ENCODE measurements at places on chromosomes 12 and 14.

DNA sequence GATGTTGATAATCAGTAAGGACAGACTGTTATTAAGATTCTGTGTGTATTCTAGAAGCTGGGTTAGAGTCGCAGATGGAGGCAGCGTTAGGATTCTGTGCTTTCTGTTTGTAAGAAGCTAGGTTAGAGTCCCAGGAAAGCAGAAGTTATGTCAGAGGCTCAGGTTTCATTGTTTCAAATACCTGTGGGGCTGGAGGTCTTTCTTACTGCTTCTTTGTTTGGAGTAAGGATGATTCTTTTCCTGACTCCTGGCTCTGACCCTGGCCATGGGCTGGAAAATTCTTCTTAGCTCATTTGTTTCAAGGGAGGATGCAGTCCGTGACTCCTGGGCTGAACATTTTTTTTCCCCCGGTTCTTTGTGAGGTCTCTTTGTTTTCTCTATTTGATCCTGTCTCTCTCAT lies 5.2 kb downstream of the MUCL1 start:
- no peak for DNase-seq

DNA sequence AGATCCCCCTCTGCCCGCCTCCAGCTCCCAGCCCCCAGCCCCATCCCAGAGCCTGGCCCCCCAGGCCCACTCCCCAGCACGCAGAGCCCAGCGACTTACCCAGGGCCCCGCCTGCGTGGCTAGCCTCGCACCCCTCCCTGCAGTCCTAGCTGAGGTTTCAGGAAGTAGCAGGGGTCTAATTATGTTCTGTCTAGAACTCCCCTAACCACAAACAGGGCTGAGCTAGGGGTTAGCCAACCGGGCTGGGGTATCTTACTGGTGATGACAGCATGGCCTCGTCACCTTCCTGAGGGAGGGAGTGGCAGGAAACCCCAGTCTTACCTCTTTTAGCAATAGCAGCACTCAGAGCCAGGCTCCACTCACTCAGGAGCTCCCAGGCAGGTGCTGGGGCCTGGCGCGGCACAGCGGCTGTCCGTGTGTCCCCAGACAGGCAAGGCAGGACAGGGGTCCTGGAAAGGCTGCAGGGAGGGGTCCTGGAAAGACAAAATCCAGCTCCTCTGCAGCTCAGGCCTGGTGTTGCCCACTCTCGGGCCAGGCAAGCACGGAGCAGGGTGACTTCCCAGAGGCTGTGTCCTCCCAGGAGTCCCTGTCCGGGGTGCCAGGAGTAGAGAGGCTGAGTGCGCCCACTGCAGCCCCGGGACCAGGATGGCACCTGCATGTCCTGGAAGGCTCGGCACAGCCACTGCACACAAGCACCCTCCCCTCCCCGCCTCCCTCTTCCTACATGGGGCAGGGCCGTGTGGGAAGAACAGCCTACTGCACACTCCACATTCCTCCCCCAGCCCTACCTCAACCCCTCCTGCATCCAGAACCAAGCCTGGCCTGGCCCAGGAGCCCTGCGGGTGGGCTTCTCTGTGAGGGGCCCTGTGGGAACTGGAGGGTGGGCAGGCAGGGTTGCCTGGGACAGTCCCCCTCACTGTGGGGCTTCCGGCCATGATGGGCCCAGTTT lies at the start of gene GPR132:
Gene GPR132 (minus strand): TSS at position 151 of the 949 bp plus-strand sequence. CDS start 10,010 bp downstream, outside the sequence.
- no peak for DNase-seq

DNA sequence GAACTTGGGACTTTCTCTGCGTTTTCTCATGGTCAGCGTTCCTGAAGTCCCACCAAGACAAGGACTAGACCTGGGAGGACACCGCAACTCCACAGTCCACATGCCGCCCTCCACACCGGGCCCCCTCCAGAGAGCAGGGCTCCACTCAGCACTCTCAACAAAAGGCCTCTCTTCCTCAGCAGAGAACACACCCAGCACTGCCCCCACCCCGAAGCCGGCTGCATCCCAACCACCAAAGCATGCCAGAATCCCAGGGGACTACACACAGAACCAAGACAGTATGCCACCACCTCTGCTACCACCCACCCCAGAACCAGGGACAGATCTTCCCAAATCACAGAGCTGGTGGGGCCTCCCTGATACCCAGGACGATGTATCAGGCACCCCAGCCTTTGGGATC lies 88.3 kb downstream of the BCL11B start:
- DNase-seq = no peak

GRCh38 chr12:67354966-67355365 lies 85.8 kb downstream of the CAND1 start:
- DNase-seq = peak; percentile 17

DNA sequence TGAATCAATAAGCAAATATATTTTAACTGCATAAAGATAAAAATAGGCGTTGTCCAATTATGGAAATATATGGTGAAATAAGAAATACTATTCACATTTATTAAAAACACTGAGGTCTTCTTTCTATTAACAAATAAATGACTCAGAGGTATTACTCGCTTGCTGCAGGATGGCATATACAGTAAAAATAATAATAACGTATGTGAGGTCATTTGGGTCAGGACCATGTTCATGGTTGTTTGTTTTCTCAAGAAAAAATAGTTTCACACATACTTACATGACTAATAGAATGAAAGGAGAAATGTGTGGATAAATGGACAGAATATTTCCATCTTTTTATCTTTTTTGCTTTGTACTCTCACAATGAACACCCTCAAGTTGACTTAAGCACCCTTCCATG lies 46.5 kb upstream of the RTL1 start:
- DNase-seq = peak; percentile 27

DNA sequence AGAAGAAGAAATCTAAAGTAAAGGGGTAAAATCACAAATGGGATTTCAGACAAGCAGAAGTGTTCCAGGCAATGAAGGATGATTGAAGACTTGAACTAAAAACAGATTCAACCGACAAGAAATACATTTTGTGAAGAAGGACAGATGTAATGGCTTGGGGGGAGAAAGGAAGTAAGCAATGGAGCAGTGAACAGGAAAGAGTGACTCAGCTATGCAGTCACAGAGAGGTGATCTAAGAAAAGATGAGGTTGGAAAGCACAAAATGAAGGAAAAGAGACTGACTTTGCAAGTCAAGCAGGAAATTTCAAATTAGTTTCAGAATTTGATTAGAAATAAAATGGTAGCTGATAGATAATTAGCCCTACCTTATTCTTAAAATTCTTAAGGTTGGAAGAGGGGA lies 66.5 kb downstream of the PUS7L start:
- DNase-seq = peak; percentile 46

GRCh38 chr12:123890536-123890902 lies 82.1 kb downstream of the CCDC92 start:
- no peak for DNase-seq

- DNase-seq = no peak
These were observed 127.0 kb downstream of the GCH1 start for GRCh38 chr14:54775486-54776140.

- DNase-seq = peak; percentile 14
These were observed 124.9 kb upstream of the ATXN7L3B start for GRCh38 chr12:74412606-74413230.

DNA sequence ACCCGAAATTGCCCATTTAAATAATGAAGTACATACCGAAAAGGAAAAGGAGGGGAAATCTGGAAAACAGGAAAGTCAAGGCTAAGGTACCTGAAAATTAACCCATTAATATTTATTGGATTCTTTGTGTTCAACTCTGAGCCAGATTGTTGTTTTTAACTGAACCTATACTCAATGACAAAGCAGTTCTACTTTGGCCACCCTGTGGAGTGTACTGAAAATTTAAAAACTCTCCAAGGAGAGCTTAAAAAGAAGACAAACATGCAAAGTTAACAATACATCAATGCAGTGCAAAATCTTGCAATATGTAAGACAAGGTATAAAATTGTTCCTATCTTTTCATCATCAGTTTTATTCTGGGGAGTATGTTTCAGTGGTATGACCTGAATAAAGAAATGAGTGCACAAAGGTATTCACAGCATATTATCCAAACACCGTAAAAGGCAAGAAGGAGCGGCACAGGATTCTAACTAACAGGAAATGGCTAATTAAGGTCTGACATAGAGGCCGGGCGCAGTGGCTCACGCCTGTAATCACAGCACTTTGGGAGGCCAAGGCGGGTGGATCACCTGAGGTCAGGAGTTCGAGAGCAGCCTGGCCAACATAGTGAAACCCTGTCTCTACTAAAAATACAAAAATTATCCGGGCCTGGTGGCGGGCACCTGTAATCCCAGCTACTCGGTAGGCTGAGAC lies 1.7 kb downstream of the USP44 start:
- DNase-seq = no peak

- peak; percentile 36 for DNase-seq
These were observed 5.8 kb downstream of the IGF1 start for GRCh38 chr12:102474438-102475064.

GRCh38 chr12:10291030-10291429 lies 16.6 kb upstream of the KLRD1 start:
- DNase-seq = no peak

DNA sequence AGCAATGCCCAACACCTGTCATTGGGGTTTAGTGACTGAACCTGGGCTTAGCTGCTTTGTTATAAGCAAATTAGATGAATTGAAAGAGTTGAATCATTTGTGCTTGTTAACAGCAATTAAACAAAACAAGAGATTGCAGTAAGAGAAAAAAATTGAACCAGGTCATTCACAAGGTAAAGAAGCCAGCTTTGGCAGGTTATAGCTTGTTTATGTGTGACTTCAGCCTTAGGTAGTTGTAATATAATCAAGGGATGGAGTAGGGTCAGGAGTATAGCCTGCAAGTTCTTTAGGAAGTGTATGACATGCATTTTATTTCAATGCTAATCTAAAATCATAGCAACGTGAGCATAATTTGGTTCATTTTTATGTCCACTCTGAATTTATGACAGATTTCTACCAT lies 63.4 kb upstream of the PLEKHG3 start:
- no peak for DNase-seq

DNA sequence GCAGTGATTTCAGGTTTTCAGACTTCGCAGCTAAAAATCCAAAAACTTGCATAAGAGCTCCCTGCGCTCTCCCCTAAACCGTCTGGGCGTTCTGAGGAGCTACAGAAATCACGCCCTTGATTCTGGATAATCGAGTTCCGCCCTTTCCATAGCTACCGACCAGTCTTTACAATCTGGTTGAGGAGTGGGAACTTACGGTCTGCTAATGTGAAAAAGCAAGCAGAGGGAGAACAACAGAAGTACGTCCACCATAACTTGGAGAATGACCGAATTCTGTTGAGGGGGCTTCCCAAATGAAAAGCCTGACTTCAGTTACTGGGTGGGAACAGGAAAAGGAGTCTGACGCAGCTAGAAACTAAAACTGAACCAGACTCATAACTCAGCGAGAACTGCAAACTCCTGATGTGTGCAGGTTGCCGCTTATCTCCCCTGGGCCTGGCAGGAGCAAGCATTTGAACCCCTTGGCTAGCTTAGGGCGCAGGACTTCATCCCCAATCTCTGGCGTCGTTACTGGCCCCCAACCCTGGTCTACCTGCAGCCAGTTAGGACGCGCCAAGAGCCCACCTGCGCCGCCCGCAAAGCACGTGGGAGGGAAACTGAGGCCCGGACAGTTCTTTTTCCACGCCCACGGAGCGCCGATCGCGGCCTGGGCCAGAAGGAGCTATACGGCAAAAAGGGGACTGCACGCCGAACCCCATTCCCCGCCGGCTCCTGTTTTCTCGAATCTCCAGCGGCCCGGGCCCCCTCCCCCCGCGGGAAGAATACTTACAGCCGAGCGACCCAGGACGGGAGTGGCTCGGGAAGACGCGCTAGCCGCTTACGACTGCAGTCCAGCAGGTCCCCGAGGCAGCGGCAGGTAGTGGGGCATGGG lies 838 bp downstream of the LRIG3 start:
- peak; percentile 60 for DNase-seq

DNA sequence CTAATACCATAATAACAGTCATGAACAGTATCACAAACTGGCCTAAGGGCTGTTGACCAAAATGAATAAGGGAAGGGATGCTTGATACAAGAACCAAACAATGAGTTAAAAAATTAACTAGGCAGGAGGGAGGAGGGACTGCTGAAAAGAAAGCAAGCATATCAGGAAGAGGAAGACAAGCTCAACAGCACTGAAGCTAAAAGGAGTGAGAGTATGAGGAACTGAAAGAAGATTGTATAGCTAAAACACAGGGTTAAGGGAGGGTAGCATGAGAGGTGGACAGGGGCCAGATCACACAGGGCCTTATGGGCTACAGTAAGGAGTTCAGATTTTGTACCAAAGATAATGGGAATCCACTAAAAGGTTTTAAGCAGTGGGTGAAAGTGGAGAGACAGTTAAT lies 34.1 kb downstream of the ITGA7 start:
- DNase-seq = no peak

DNA sequence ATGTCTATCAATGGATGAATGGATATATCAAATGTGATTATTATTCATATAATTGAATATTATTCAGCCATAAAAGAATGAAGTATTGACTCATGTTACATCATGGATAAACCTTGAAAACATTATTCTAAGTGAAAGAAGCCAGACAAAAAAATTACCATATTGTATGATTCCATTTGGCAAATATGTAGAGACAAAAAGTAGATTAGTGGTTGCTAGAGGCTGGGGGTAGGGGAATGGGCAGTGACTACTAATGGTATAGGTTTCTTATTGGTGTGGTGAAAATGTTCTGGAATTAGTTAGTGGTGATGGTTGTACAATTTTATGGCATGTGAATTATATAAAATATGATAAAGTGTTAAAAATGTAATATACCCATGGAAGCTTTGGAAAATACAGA lies 31.8 kb upstream of the GNS start:
- DNase-seq = no peak

DNA sequence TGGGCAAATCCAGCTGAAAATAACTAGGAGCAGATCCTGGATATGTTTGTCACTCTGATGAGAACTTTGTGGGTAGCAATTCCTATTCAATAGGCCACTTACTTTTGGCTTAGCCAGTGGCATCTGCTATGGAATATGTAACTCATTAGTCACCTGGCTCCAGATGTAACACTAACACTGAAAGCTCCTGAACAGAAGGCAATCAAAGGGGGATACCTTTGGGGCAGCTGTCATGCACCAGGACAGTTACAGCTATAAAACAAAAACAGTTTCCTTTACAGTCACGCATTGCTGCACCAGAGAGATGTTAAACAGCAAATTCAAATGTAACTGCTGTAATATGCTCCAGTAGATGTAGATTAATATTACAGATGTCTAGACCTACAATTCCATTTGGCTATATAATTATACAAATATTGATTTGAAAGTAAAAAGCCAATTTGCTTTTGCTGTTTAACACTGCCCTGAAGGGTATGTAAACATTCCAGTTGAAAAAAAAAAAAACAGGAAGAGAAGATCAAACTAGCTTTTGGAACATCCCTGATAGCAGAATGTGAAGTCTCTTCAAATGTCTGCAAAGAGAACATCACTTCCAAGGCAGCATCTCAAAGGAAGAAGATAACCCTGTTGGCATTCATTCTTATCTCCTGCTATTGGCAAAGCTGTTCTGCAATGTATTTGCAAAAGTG lies 18.4 kb downstream of the RACGAP1 start:
- peak; percentile 52 for DNase-seq

DNA sequence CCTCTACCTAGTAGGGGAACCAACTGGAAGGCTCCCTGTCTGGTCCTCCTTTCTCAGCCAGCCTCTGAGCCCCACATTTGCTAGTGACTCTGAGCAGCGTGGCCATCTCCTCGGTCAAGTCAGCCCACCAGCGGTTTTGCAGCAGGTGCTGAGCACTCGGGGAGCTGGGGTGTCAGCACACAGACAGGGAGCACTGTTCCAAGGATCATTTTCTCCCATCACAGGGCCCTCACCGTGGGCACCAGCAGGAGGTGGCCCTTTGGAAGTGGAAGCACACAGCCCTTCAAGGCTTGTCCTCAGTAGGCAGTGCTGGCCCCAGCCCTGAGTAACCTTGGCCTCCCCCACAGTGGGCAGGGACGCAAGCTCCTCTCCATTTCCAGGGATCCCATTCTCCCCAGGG lies 24.1 kb upstream of the EML1 start:
- no peak for DNase-seq
